ENCODE measurements at places on chromosomes 11 and 22. TPM values are rescaled to one million over a fixed set of nuclear protein-coding genes. Genes with fewer than 3 reads are reported as not detected.

- peak overlapping the region; percentile 5 for H3K27ac ChIP-seq
- H3K4me3 ChIP-seq = no peak overlapping the region
- peaks cover 27% of the 10 kb centered on the region for H3K4me1 ChIP-seq
These were observed 30.7 kb downstream of the ARHGAP1 start for GRCh38 chr11:46669711-46670139.

- peak overlapping the region; percentile 93 for H3K4me3 ChIP-seq
- H3K36me3 ChIP-seq = peaks cover 13% of the 10 kb centered on the region
- peak overlapping the region; percentile 80 for H3K27ac ChIP-seq
- peaks cover 26% of the 10 kb centered on the region for H3K4me1 ChIP-seq
These were observed 667 bp downstream of the RAB6A start for GRCh38 chr11:73760135-73760678.

- H3K4me3 ChIP-seq = no peak overlapping the region
- no peaks in the 10 kb centered on the region for H3K36me3 ChIP-seq
- peaks cover 7% of the 10 kb centered on the region for H3K27me3 ChIP-seq
- no peak for DNase-seq
- peaks cover 11% of the 10 kb centered on the region for H3K4me1 ChIP-seq
- H3K27ac ChIP-seq = no peak overlapping the region
These were observed 64.2 kb downstream of the CACNA1I start for GRCh38 chr22:39634530-39635405.

DNA sequence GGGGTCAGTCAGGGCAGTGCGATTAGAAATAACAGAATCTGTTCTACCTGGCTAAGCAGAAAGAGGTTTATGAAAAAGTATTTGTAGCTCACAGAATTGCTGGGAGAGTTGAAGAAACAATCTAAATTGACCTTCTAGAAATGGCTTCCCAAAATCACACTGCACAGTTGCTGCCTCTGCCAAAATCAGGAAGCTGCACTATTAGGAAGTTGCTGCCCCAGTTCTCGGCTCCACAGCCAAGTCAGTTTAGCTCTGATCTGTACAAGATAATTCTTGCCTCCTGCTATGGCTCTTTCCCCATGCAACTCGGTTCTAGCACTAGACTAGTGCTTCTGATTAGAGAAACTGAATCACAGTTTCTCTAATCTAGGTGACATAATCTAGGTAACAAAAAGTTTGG, 16.0 kb upstream of the CCDC90B start:
- H3K36me3 ChIP-seq = no peaks in the 10 kb centered on the region
- no peak for DNase-seq
- H3K27ac ChIP-seq = no peak overlapping the region
- H3K4me3 ChIP-seq = no peak overlapping the region
- H3K27me3 ChIP-seq = peaks cover 8% of the 10 kb centered on the region

DNA sequence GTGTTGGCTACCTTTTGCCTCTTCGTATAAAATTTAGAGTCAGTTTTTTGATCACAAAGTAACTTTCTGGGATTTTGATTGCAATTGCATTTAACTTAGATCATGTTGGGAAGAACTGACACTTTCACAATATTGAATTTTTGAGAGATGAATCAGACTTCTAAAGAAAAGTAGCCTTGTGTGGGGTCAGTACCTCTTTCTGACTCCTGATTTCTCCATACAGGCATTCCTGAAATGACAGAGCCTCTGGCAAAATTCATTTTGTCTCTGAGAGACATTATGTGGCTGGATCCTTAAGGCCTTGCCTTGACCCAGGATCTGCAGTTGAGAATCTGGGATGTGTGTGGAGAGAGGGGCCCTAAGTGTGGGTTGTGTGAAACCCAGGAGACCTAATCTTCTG, 37.8 kb downstream of the PPFIBP2 start:
- H3K36me3 ChIP-seq = no peaks in the 10 kb centered on the region
- DNase-seq = no peak
- H3K27me3 ChIP-seq = peaks cover 13% of the 10 kb centered on the region
- no peaks in the 10 kb centered on the region for H3K4me1 ChIP-seq

DNA sequence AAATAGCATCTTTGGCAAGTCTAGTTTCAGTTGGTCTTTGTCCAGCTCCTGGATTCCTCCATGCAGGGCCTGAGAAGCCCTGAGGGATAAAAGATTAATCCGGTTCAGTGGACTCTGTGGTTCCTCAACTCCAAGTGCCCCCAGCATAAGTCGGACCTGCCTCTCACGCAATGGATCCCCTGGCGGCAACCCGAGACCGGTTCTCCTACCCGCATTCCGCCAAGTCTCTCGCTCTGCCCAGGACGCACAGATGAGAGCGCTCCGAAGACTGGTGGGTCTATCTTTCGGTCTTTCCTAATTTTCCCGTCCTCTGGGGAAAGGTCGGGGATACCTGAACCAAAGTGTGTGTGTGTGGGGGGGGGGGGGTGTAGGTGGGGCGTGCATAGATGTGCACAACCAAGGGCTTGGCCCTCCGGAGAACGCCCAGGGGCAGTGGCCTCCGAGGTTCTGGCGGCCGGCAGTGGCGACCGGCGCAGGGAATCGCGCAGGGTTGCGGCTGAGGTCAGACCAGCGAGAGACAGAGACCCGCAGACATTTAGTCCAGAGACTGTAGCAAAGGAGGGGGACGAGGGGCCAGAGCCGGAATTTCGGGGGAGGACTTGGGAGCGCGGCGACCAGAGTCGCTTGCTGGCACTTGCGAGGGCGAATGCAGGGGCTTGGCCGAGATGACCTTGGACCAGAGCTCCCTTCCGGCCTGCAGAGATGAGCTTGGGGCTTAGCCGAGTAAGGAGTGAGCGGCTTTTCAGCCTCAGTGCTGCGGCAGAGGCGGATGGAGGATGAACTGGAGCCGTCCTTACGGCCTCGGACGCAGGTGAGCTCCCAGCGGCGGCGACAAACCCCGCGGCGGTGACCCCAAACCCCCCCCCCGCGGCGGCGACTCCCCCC, 712 bp upstream of the SLC2A11 start:
- H3K4me3 ChIP-seq = peak overlapping the region; percentile 87
- peaks cover 5% of the 10 kb centered on the region for H3K27me3 ChIP-seq
- H3K27ac ChIP-seq = peak overlapping the region; percentile 86

DNA sequence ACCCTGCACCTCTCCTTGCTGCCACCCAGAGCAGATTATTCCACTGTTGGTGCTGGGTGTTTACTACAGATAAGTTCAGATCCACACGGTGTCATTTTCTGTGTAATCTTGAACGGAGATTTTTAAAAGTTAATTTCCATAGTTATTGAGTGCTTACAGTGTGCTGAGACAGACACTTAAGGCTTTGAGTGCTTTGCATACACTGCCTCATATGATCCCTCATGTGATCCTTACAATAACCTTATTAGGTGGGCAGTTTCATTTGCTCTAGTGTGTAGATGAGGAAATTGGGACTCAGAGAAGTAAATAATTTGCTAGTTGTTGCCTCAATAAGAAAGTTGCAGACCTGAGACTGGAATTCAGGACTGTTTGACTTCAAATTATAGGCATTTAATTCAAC, 32.3 kb upstream of the ME3 start:
- no peaks in the 10 kb centered on the region for H3K4me1 ChIP-seq
- no peak overlapping the region for H3K4me3 ChIP-seq
- no peaks in the 10 kb centered on the region for H3K36me3 ChIP-seq
- no peak overlapping the region for H3K27ac ChIP-seq
- no peak for DNase-seq
- H3K27me3 ChIP-seq = peaks cover 8% of the 10 kb centered on the region

DNA sequence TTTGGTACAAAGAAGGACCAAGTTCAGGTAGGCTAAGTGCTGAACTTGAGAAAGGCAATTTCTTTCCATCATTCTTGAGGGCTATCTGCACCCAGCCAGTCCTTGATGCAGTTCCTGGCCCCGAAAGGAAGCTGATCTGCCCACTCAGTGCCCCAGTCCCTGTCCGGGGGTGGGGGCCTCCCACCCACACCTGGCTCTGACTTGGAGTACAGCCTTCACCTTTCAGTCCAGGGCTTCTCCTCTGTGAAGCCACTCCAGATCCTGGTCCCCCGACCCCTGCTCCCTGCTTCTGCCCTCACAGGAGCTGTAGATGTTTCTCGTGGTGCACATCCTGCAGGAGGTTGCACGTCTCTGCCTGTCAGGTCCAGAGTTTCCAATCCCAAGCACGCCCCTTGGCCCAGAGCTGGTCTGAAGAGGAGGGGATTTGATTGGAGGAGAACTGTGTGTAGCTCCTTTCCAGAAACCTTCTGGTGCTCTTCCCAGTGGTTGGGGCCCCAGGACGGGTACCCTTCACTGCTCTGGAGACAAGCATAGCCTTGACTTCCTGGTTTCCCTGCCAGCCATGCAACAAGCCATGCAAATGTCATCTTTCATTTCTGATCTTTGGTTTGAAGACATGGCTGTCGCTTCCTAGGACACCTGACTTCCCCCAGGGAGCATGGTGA, 75.3 kb downstream of the BCR start:
- no peak overlapping the region for H3K4me3 ChIP-seq
- H3K27me3 ChIP-seq = no peaks in the 10 kb centered on the region
- no peak overlapping the region for H3K27ac ChIP-seq

DNA sequence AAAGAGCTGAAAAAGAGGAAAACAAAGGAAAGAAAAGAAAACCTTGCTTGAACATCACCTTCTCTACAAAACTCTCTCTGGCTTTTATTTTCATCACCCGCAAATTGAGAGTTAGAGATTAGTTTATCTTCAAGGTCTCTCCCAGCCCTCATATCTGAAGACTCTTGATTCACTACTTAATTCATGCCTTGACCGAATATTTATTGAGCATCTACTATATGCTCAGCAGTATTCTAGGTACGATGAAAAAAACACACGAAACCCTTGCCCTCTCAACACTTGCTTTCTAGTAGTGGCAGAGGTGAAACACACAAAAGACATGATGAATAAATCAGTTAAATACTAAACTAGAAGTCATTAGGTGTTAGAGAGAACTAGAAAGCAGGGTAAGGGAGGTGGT, 150.6 kb upstream of the CADM1 start:
- no peak for DNase-seq
- no peak overlapping the region for H3K4me3 ChIP-seq
- peaks cover 2% of the 10 kb centered on the region for H3K4me1 ChIP-seq
- peaks cover 18% of the 10 kb centered on the region for H3K27me3 ChIP-seq
- no peaks in the 10 kb centered on the region for H3K36me3 ChIP-seq

DNA sequence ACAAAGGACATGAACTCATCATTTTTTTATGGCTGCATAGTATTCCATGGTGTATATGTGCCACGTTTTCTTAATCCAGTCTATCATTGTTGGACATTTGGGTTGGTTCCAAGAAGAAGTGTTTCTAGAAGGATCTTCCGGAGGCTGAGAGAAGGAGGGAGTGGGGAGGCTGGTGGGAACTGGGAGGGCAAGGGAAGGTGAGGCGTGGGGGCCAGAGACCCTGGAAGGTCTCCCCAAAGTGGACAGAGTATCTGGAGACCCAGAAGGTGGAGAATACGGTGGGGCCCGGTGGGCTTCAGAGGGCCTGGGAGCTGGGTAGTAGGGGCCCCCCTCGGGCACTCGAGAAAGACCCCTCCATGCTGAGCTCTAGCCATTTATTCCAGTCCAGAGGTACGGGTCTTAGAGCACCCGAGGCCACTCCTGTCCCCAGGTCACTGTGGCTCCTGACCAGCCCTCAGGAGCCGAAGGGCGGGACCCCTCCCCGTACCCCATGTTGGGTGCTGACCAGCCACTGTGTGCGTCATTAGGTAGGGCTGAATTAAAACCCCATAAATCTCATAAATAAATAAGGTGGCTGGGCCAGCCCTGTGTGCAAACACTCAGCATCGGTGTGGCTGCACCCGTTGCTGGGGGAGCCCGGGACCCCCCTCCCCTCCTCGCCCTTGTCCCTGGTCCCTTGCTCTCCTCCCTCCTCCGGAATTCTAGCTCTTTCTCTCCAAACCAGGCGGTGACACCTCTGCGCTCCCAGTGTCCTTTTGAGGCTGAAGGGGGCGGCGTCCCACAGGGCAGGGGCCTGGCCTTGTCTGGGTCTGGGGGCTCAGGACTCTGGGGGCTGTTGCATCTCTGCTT, 38.8 kb upstream of the MUC5AC start:
- H3K4me3 ChIP-seq = no peak overlapping the region
- H3K27me3 ChIP-seq = no peaks in the 10 kb centered on the region
- no peaks in the 10 kb centered on the region for H3K36me3 ChIP-seq
- DNase-seq = no peak

- no peak overlapping the region for H3K27ac ChIP-seq
- no peaks in the 10 kb centered on the region for H3K4me1 ChIP-seq
- H3K4me3 ChIP-seq = no peak overlapping the region
- no peak for DNase-seq
These were observed 29.6 kb downstream of the DHCR7 start for GRCh38 chr11:71418643-71419042.

DNA sequence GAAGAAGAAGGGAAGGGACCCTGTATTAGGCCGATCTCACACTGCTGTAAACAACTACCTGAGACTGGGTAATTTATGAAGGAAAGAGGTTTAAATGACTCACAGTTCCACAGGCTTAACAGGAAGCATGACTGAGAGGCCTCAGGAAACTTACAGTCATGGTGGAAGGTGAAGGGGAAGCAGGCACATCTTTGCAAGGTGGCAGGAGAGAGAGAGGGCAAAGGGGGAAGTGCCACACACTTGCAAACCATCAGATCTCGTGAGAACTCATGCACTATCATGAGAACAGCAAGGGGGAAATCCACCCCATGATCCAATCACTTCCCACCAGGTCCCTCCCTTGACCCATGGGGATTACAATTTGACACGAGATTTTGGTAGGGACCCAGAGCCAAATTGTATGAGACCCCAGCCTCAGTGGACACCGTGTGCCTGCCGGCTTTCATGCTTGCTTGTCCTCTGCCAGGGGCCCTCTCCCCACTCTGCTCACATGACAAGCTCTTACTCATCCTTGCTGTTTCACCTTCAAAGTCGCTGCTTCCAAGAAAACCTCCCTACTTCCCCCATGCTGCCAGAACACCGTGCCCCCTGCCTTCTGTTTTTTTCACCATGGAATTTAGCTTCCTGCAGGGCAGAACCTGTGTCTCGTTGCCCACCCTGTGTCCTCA, 23.3 kb upstream of the PPFIA1 start:
- H3K4me1 ChIP-seq = no peaks in the 10 kb centered on the region
- no peak overlapping the region for H3K27ac ChIP-seq
- DNase-seq = no peak
- no peaks in the 10 kb centered on the region for H3K27me3 ChIP-seq
- H3K36me3 ChIP-seq = no peaks in the 10 kb centered on the region

GRCh38 chr22:19862619-19863246, 8.1 kb upstream of the GNB1L start:
- H3K4me1 ChIP-seq = peaks cover 1% of the 10 kb centered on the region
- DNase-seq = no peak
- no peaks in the 10 kb centered on the region for H3K27me3 ChIP-seq
- no peak overlapping the region for H3K4me3 ChIP-seq
- H3K27ac ChIP-seq = no peak overlapping the region

DNA sequence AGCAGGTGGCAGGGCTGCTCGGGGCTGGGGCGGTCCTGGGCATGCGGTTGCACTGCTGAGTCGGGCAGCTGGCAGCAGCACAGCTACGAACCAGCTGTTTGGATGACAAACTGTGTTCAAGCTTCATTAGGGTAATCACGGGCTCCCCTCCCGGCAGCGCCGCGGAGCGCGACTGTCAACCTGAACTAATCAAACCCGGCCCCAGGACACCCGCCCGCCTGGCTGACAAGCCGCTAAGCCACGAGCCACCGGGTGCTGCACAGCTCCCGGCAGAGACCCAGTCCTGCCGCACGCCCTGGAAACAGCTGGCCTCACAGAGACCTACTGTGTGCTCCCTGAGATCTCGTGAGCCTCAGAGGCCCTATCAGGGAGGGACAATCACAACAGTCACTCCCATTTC, 60.6 kb upstream of the TCF20 start:
- peaks cover 9% of the 10 kb centered on the region for H3K4me1 ChIP-seq
- no peaks in the 10 kb centered on the region for H3K27me3 ChIP-seq
- H3K27ac ChIP-seq = no peak overlapping the region
- no peak for DNase-seq

Gene KRTAP5-6
- total RNA-seq = not detected

Gene SYT7
- total RNA-seq = 0.09 TPM

Gene TTC17
- total RNA-seq = 76.1 TPM

Gene CSNK1E
- total RNA-seq = 160 TPM

Gene GGTLC2
- not detected for total RNA-seq

Gene HBD
- total RNA-seq = not detected

Gene KCTD14
- 0.23 TPM for total RNA-seq

Gene KCNQ1OT1
- 0.74 TPM for total RNA-seq

Gene NEFH
- 7.5 TPM for total RNA-seq
